ENCODE measurements at places on chromosomes 6 and 20. TPM values are rescaled to one million over a fixed set of nuclear protein-coding genes. Genes with fewer than 3 reads are reported as not detected.

The ADGRF1 gene
- total RNA-seq, result 0.45 TPM

The DOK5 gene
- not detected for total RNA-seq

The TFAP2D gene
- not detected for total RNA-seq

- no peak for DNase-seq
Measured at GRCh38 chr20:9241721-9242427, 173.0 kb downstream of the PLCB4 start.

GRCh38 chr6:52409499-52409898 lies 10.6 kb upstream of the EFHC1 start:
- no peak for DNase-seq

Measured in left lobe of liver (tissue), 2 donors.